Colonic mucosa (tissue), 4 donors: ENCODE measurements at places on chromosomes 4 and X.

- DNase-seq: no peak
Measured at GRCh38 chrX:46400530-46401443, 144.4 kb downstream of the ZNF674 start.

GRCh38 chrX:45602151-45602550, 401.5 kb upstream of the DIPK2B start:
- no peak for DNase-seq

- no peak for DNase-seq
Measured at GRCh38 chr4:38600575-38600974, 63.4 kb upstream of the KLF3 start.

GRCh38 chrX:112627206-112627605, 52.5 kb downstream of the LHFPL1 start:
- no peak for DNase-seq

DNA sequence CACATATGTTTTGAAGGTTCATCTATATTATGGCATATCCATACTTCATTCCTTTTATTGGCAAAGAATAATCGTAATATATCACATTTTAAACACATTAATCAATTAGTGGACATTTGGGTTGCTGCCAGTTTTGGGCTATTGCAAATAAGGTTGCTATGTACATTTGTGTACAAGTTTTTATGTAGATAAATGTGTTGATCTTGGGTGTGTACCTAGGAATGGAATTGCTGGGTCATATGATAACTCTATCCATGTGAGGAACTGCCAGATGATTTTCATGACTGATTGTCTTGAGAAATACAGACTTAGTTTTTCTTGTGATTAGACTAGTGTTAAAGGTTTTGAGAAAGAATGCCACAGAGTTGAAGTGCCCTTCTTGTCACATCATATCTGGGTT, 99.2 kb upstream of the RAB40AL start:
- no peak for DNase-seq

DNA sequence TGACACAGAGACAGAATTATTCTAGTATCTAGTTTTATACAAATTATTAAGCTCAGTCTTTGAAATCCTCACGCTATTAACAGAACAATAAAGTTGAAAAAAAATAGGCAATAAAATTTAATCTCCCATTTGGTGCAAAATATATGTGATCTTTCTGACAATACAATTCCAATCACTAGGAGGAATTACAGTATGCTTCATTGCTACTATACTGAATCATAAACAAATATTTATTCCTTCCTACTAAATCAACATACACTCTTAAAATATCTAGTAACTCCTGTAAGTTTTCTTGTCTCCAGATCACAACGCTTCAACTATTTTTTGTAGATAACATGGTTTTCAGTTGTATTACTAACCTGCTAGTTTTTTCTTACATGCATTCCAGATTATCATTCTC, 45.7 kb downstream of the KLHL8 start:
- DNase-seq: no peak

DNA sequence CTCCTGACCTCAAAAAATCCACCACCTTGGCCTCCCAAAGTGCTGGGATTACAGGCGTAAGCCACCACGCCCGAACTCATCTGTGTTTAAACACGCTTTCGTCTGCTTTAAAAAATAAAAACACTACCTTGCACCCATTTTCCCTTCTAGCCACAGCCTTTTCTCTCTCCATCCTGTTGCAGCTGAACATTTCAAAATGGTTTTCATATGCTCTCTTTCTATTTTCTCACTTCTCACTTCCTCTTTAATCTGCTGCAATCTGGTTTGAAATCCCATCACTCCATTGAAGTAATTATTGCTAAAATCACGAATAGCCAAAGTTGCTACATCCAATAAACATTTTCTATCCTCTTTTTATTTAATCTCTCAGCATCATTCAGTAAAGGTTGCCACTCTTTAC, 70.0 kb downstream of the DCHS2 start:
- DNase-seq: no peak

DNA sequence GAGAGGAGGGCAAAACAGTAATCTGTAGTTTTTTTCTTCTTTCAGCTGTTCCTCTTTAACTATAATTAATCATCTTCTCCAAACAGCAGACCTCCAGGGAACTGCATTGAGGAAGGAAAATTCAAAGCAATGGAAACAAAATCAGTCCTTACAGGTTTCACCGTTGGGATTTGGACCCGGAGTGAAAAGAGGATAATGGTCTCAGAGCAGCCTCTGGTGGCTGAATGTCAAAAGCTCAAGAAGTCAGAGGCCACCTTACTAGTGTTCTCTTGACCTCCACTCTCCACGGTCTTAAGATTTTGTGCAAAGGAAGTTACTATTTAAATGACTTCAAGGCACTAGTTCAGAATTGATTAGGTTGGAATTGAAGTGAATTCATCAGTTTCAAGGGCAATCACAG, 16.0 kb upstream of the MID1 start:
- DNase-seq: peak; percentile 25

DNA sequence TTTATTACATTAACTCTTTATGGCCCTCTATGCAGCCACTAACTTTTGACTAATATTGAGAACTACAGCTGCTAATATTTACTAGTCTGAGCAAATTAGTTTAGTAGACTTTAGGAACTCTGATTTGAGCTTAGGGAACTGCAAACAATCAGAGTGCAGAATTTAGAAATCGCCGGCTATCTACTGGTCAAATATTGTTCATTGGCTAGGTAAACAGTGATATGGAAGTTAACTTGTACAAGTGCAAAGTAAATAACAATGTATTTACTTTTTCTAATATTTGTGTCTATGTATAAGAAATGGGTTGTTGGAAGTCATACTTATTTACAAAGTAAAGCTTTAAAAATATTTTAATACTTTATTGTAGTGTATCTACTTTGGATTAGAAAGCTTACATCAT, 279.6 kb downstream of the CFAP299 start:
- no peak for DNase-seq

DNA sequence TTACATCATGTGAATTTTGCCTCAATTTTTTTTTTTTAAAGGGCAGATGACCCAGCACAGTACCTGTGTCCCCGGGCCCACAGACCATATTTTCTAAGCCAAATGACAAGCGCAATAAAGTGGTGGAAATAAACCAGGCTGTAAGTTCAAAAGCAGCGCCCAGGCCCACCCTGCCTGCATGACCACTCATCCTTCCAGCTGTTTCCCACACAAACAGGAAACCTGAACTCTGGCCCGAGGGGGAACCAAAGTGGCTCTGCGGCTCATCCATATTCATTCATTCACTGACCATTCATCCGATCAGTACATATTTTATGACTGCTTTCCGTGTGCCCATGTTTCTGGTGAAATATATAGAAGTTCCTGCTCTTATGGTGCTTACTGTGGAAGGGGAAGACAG, 33.7 kb upstream of the CRMP1 start:
- no peak for DNase-seq

DNA sequence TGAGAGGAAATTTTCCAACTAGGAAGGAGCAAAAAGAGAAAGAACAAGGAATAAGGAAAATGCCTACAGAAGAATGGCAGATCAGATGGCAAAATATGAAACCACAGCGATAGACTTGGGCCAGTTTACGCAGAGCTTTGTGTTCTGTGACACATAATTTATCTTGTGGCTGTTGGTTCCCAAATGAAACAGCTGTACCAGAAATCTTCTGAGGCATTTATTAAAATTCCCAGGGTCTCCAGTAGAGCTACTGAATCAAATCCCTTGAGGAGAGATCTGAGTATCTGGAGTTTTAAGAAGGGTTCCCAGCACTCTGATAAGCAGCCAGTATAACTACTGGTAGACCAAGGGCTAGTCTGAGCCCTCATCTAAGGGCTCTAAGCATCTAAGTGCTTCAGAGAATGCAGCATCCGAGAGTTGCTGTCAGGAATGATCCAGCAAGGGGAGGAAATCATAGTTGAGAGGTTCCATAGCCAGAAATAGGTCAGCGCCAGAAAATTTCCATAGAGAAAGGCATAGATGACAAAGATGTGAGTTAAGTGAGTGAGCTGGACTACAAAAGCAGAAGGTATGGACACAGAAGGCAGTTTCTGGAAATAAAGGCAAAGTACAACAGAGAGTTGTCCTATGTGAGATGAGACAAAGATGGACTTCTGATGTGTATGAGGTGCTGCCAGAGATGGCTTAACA, 46.3 kb upstream of the FAM241A start:
- no peak for DNase-seq

DNA sequence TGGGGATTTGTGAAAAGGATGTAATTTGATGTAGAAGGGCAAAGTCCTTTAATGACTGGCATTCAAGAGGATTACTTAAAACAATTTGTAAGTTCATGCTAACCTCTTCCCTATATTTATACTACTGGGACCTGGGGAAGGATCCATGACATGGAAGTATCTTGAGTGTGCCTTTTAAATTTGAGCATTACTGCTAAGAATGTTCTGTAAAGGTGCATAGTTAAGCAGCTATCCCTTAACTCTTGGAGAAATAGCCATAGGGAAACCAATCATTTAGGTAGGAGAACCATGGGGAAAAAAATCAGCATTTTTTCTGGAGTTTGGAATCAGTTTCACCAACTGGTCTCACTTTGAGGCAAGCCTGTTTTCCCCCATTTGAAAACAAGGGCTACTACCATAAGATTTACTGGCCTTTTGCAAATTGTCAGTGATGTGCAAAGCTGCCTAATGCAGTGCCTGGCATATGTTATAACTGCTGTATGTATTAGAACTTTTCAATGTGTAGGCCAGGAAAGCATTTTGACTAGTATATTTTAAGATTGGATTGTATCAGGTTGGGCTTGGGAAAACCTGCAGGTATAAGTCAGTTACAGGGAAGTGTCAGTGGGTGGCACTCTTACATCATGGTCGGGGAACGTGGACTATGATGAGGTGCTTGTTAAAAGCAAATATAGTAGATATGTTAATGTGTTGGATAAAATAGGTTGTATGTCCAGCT, 72.1 kb downstream of the PRSS12 start:
- peak; percentile 68 for DNase-seq

DNA sequence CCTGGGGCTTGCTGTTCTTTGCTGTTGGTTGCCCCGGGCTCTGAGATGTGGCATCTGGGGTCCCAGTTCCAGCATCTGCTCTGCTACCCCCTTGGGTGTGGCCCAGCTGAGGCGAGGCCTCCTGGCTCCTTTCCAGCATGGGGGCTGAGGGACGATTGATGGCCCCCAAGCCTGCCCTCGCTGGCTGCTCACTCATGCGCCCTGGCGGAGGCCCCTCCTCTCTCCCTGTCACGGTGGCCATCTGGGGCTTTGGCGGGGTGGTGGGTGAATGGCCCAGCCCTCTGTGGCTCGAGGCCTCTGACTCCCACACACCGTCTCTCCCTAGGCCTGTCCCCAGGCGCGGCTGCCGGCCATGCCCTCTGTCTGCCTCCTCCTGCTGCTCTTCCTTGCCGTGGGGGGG, 1.8 kb downstream of the PLXNA3 start:
- no peak for DNase-seq

GRCh38 chr4:145545538-145546174, 64.0 kb downstream of the SMAD1 start:
- DNase-seq: peak; percentile 61

GRCh38 chr4:133154725-133155124, 5.6 kb downstream of the PCDH10 start:
- DNase-seq: no peak

GRCh38 chrX:37825215-37825842, 22.0 kb downstream of the DYNLT3 start:
- DNase-seq: peak; percentile 68

GRCh38 chr4:139099366-139099982, 77.5 kb downstream of the ELF2 start:
- DNase-seq: peak; percentile 72

- no peak for DNase-seq
Measured at GRCh38 chr4:18100657-18101056, 79.1 kb upstream of the LCORL start.

DNA sequence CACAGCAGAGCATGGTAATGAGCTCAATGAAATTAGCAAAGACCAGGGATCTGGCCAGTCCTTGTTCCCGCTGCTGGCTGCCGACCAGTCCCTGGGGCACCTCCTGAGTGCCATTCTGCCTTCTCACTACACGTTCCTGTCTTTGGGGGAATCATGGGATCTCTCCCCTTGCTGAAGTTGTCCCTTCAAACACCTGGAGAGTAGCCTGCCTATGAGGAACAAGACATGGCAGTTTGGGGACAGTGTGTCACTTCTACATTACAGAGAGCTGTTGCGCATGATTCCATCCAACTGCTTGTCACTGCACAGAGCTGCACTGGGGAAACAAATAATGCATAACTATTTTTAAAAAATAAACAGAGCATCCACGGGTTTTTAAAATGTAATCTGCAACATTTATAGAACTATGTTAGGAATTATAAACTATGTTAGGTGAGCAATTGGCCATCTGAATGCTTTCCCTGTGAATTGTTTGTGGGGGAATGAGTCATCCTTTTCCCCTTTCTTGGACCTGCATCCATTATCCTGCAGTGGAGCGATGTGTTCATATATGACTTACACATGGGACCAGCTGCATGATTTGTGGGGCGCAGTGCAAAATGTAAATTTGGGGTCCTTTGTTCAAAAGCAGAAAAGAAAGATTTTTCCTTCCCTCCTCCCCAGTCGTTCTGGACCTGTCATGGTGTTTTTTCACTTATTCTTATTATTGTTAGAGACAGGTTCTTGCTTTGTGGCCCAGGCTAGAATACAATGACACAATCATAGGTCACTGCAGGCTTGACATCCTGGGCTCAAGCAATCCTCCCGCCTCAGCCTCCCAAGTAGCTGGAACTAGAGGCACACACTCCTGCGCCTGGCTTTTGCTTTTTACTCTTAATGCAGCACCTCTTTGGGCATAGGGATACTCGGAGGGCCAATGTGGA, 115.0 kb upstream of the TBL1X start:
- DNase-seq: no peak

GRCh38 chr4:100147684-100148083, 42.6 kb downstream of the DDIT4L start:
- DNase-seq: no peak

DNA sequence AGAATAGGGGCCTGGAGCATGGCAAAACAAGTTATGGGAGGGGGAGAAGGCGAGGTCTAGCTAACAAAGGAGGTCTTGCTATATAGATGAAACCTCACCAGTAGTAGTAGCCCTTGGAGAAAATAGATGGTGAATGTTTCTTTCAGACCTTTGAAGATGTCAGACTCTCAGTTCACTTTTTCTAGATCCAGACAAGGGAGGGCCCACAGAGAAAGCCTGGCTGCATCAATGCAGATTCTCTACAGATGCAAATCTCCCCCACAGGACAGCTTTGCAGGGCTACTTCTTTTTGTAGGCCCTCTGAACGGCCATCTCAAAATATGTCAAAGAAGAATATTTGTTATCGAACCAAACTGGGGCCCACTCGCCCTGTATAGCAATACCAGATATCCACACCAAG, 159.7 kb downstream of the ANK2 start:
- DNase-seq: no peak

DNA sequence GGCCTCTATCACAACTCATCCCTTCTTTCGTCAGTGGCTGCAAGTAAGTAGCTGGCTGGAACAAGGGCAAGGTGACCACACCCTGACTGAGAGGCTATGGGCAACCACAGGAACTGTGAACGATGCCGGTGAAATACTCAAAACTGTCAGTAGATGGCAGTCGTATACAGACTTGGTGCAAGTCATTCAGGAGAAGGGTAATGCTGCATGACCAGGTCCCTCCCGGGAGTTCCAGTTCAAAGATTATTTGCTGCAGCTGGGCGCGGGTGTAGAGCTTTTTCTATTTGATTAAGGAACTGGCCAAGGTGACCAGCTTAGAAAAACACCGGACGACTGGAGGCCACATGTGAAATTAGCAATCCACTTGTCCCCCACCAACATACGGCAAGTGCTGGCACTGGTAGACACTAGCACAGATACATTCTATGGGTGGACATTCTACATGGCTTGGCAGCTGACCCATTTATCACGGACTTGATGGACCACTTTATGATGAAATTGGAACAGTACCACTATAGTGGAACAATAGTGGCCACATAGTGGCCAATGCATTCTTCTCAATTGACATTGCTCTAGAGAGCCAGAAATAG, 726.6 kb downstream of the TRAM1L1 start:
- DNase-seq: peak; percentile 69
